Activated CD8-positive, alpha-beta memory T cell treated with anti-CD3 and anti-CD28 coated beads for 4 hours (primary cell): ENCODE measurements at places on chromosomes 16 and 17.

- DNase-seq = no peak
Measured at GRCh38 chr17:79189305-79189704, 114.7 kb downstream of the ENGASE start.

DNA sequence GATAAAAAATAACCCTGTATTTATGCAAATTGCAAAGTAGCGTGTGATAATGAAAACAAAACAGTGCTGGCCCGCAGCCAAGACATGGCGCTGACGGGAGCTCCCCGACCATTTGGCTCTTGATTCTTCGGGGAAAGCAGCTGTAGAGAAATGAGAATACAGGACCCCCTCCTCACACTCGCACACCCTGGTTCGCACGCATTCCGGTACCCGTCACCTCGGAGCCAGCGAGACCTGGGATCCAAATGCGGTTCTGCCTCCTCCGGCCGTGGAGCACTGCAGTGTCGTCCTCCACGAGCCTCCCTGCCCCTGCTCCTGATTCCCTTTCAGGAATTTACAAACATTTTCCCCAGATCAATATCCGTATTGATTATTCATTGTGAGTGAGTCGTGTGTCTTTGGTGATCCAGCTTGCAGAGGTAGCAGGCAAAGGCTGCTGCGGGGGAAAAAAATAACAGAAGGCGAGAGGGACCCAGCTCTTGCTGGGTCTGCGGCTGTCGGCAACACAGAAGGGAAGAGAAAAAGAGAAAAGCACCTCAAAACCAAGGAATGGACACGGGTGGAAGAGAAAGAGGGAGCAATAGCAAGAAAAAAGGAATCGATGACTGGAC lies 184.1 kb upstream of the ZFHX3 start:
- DNase-seq = no peak

- no peak for DNase-seq
Measured at GRCh38 chr17:7313088-7313889, 1.9 kb downstream of the GPS2 start.

DNA sequence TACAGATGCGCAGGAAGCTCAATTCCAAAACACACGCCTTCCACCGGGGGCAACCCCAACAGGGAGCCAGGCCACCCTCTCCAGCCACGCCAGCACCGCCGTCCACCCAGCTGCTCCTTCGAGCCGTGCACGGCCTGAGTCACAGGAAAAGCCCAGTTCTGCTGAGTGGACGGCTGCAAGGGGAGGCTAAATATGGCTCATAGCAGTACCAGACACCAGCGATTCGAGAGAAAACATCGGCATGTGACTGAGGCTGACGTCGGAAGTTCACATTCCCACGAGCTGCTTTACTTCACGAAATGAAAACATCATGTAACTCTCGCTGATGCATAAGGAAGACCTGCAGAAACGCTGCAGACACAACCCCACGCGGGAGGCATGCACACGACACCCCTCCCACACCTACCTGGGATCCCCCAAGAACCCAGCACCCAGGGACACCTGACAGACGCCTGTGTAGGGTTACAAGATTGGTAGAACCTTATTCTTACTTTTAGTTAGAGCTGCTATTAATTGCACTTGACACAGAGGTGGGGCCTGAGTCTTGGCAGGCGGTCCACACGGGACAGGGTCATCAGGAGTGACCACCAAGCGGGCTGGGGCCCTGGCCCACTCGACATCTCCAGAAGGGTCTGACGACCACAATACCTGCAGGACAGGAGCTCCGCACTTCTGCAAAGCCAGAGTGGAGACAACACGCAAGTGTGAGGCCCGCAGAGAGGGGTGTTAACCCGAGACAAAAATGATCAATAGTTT lies 116.8 kb downstream of the ANKRD11 start:
- DNase-seq = no peak

DNA sequence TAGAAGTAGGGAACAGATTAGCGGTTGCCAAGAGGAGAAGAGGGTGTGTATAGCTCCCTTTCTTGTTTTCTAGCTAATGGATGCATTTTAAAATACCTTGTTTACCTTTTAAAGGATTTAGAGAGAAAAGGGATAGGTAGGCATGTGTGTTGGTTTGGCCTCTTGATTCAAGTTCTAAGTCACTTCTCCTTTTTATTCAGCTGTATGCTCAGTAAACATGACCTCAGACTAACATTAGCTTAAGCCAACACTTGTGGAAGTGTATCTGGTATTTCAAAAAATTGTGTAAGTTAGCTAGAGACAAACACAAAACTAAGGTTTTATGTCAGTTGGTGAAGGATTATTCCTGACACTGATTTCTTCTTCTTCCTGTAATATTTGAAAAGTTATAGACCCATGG lies 204.1 kb upstream of the NOG start:
- no peak for DNase-seq

GRCh38 chr17:44382917-44383316 lies 6.5 kb downstream of the ITGA2B start:
- DNase-seq = no peak

GRCh38 chr16:54266363-54266955 lies 20.1 kb downstream of the IRX3 start:
- no peak for DNase-seq

GRCh38 chr16:56889206-56889605 lies 24.2 kb downstream of the SLC12A3 start:
- no peak for DNase-seq

DNA sequence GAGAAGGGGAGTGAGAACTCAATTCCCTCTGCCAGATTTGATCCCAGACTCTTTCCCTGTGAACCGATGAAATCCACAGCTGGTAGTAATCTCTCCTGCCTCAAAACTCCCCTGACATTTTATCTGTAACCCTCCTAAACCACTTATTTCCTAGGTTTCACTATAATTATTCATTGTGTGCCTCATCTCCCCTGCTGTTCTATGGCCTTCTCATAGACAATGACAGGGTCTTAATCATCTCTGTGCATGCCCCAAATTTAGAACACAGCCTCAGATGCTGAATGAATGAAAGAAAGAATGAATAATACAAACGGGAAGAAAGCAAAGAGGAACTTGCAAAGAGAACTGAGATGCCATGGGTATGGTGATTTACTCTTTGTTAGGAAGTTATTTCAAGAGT lies 451.1 kb downstream of the HS3ST3B1 start:
- DNase-seq = no peak

GRCh38 chr16:22206842-22207714 lies 1.0 kb downstream of the EEF2K start:
- DNase-seq = peak; percentile 39

DNA sequence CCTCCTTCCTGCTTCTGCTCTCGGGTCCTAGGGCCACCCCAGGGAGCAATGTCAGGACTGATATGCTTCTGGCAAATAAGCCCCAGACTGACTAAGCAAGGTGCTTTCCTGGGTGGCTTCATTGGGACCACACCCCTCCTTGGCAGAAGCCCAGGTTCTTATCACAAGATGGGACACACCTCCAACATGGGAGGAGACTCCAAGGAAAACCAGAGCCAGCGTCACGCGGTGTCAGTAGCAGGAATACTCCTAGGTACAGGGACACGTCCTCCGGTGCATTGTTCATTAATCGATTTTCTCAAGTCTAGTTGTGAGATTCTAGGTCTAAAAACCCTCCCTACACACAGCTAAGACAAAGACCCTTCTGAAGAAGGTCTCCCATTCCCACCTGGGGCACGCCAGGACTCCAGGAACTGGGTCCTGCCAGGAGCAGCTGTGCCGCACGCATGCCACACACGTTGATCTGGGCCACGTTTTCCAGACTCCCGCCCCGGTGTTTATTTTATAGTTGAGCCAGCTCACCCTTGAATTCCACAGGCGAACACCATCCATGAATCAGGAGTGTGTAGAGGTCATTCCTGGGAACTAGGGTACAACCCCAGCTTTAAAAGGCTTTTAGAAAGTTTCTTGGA lies 30.8 kb downstream of the FA2H start:
- no peak for DNase-seq

GRCh38 chr16:80851831-80852230 lies 47.4 kb upstream of the CDYL2 start:
- no peak for DNase-seq

DNA sequence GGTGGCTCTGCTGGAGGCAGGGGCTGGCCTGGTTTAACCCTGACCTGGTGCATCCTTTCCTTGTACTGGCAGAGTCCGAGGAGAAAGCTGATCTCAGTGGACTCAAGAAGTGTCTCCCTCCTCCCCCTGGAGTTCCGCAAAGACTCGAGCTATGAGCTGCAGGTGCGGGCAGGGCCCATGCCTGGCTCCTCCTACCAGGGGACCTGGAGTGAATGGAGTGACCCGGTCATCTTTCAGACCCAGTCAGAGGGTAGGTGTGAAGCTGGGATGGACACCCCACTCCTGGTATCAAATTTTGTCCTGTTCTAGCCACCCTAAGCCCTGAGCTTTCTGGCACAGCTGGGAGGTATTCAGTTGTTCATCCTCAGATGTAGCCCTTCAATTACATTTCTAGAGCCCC lies 42.5 kb downstream of the IL21R start:
- no peak for DNase-seq

- DNase-seq = no peak
Measured at GRCh38 chr17:81331527-81332043, 36.5 kb upstream of the SLC38A10 start.

DNA sequence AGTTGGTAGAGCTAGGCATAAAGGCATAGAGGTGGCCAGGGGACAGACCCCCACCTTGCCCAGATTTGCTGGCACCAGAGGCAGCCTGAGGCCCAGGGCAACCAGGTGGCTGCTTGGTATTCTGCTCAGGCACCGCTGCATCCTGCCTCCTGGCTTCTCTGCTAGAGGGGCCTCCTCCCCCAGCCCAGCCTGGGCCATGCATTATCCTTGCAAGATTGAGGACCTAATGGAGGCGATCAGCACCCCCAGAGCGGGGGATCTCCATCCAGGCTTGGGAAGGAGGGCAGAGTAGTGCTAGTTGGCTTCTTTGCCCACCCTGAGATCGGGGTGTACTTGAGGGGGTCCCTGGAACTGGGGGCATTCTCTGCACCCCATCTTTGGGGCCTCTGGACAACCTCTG lies 23.8 kb downstream of the CDK5RAP3 start:
- DNase-seq = no peak

- DNase-seq = no peak
Measured at GRCh38 chr17:73498176-73498575, 146.1 kb downstream of the SDK2 start.

- no peak for DNase-seq
Measured at GRCh38 chr17:79617304-79617703, 6.5 kb upstream of the RBFOX3 start.

DNA sequence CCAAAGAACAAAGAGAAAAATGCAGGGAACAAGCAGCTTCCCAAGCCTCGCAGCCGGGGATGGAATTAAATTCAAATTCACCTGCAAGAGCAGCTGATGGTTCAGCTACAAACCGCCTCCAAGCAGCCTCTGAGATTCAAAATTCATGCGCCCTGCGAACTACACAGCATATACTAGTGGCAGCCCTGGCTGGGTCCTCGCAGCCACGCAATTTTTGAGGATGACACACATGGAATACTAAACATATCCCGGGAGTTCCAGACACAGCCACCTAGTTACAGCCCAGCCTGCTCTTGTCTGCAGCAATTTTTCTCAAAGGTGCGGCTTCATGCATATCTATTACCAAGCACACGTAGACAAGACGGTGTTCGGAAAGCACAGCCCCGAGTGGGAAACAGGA lies 35.9 kb upstream of the KIFC3 start:
- DNase-seq = no peak

- no peak for DNase-seq
Measured at GRCh38 chr17:58995247-58995940, 111.3 kb downstream of the TRIM37 start.

- no peak for DNase-seq
Measured at GRCh38 chr17:17681744-17682292, 560 bp downstream of the RAI1 start.

DNA sequence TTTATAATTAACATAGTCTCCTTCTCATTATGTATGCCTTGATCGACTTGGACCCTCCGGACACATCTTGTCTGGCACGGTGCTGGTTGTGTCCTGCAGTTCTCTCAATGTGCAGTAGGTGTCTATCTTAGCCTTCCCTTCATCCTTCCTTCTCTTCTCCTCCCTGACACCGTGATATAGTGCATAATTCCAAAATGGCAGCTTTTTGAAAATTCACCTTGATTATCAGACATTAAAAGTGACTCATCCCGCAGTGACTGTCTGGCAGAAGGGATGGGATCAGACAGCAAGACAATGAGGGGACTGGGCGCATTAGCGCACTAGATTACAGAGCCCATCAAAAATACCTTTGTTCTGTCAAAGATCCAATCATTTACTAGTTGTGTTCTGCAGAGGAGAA lies 70.0 kb upstream of the PMFBP1 start:
- no peak for DNase-seq

DNA sequence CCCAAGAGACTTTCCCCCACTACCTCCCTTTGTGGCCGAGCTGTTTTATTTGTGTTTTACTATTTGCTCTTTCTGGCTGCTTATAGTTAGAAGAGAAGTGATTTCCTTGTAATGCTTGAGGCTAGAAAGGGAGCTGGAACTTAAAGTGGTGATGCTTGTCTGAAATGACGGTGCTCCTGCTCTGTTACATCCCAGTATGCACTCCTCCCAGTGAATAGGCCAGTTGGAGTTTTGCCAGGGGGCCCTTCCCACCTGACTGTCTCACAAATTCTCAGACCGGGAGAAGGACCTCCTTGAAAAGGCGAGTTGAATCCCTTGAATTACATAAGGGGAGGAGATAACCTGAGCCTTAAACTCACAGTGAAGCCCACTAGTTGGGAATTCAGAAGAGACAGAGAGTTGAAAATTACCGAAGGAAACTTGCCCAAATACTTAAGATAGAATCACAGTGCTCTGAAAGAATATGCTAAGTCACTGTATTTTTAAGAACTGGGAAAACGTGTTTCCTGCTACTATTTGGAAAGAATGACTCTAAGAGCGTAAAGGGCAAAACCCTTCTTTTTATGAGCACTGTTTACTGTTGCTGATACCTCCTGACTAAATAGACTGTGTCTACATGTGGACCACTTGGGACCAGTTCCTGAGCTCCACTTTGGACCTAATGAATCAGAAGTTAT lies 84.7 kb upstream of the CLEC3A start:
- DNase-seq = no peak

GRCh38 chr17:34714475-34715410 lies 135.4 kb downstream of the TMEM132E start:
- DNase-seq = no peak

DNA sequence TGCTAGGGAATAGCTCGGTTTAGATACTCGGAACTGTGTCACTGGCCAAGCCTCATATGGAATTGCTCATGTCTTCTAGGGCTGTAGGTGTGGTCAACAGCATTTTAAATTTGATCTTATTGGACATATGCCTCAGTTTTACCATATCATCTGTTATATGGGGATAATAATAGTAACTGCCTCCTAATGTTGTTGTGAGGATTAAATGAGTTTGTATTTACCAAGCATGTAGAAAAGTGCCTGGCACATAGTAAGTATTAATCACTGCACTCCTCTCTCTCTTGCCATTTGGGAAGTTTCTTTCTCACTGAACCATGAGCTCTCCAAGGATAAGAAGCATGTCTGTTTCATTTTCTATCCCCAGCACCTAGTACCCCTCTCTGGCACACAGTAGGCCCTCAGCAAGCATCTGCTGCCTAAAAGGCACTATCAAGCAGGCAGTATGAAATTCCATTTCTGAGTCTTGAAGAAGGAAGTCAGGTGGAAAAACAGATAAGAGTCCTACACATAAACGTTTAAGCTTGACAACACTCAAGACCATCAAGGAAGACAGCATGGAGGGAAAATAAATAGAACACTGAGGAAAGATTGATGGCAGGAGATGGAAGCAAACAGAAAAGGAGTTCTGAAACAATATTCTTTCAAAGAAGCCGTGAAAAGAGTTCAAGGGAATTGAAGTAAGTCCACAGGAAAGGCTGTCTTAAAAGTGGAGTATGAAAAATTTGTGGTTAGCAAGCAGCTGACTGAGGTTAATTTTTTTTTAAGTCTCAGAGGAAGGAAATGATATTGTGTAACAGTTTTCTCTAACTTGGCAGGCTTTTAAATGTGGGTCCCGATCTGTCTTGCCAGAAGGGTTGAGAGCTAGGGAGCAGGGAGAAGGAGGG lies 2.2 kb upstream of the ATP6V0A1 start:
- no peak for DNase-seq
